ENCODE measurements at places on chromosomes 4 and X.

GRCh38 chr4:1031956-1032795 lies 20.8 kb downstream of the FGFRL1 start:
- DNase-seq = no peak

DNA sequence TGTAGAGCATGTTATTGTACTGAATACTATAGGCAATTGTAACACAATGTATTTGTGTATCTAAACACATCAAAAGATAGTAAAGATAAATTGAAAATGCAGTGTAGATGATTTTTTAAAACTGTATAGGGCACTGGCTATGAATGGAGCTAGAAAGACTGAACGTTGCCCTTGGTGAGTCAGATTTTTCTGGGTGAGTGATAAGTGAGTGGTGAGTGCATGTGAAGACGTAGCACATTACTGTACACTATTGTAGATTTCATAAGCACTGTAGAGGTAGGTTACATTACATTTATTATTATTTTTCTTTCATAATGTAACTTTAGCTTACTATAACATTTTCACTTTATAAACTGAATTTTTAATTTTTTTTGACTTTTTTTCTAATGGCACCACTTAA lies 1491.6 kb downstream of the TECRL start:
- no peak for DNase-seq

- no peak for DNase-seq
Measured at GRCh38 chrX:13652287-13652793, 601 bp upstream of the TCEANC start.

GRCh38 chrX:111365770-111366325 lies 46.1 kb downstream of the DCX start:
- DNase-seq = no peak

DNA sequence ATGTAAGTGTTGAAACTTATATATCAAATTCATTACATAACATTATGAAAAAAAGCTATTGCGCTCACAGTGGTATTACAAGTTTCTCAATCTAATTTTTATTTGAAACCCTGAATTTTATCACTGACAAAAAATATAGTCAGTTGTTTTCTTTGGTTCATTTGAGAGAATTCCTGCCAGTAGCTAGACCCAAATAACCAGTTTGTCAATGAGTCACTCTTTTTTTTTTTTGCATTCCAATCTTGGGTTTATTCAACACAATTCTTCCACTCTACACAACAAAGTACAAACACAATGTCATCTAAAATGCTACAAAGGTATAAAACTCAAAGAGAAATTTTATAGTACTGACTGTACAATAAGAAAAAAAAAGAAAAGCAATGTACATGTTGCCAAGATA lies 13.1 kb downstream of the HPF1 start:
- DNase-seq = no peak

DNA sequence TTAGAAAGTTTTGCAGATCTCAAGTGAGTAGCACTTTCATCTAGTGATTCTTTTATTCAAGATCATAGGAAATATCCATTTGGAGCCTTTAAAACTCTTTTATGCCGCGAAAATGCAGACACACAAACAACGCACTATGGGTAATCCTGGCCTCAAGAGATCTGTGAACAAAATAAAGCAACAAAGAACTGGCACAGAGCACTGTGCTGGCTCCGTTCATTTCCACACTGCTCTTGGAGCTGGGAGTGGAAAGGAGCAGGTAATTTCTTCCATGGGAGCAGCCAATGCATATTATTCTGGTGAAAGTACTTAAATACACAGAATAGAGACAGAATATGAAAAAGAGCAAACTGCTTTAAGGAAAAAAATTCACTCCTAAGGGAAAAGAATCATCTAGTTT lies 172.7 kb upstream of the FRG1 start:
- no peak for DNase-seq

DNA sequence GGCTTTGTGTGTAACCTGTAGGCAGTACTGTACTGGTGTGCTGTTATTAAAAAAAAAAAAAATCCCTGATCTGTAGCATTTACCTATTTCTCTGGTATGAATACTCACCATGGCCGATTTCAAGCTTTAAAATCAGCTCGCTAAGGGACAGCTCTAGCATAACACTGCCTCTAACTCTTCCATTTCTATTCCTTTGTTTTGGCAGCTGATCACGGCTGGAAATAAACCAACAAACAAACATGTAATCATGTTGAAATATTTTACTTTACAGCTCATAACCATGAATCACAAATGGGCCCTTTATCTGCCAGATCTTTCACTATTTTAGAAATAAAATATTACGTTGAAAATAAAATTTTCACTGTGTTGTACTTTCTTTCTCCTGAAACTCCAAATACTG lies 60.5 kb upstream of the IL15 start:
- no peak for DNase-seq

DNA sequence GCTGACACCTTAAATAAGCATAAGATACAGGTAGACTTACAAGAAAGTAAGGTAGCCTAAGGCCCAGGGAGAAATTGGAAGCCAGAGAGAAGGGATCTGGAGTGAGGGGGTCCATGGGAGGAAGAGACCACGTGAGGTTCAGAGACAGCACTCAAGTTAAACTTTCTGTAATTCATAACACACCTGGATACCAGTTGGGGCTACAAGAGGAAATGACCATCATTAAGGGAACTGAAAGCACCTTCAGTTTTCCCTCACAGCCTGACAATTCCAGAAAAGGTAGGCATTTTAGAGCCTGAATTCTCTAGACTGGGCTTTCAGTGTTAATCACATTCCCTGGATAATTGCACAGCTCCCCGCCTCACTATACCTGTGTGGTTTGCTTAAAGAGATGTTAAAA lies 355.5 kb downstream of the FBXW7 start:
- no peak for DNase-seq

DNA sequence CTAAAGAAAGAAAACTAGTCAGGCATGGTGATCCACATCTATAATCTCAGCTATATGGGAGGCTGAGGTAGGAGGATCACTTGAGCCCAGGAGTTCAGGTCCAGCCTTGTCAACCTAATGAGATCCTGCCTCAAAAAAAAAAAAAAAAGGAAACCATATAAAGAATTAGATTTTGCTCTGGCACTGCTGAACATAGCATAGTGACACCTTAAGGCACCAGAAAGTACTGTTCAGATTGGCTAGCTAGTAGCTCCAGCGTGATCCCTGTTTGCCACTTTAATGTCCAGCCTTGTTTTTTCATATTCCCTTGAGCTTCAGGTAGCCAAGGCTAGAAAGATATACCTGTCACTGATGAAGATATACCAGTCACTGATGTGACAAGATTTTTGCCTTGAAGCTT lies 34.1 kb downstream of the EXOC1 start:
- DNase-seq = no peak

GRCh38 chr4:73839715-73840114 lies 3.2 kb downstream of the CXCL6 start:
- no peak for DNase-seq

DNA sequence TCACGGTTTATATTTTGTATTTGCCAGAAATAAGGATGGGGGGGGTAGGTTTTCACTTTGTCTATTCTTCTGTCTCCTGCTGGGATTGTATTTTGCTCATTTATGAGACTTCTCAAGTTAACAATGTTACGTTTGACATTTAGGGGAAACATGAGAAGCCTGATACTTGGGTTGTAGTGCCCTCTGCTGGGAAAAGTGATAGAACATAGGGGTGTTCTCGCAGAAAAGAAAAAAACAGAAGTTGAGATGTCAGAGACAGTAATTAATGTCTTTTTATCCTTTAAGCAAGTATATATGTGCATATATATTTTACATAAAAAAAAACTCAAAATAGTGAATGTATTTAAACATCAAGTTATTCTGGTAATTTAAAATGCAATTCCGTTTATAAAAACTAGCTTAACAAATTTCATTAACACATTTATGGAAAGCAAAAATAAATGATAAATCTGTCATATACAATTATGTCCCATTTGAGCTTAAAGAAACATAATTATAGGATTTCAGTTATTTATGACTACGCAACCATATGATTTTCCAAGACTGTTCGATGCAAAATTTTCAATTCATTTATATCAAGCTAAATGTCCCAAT lies 46.0 kb upstream of the TMPRSS11F start:
- DNase-seq = no peak

DNA sequence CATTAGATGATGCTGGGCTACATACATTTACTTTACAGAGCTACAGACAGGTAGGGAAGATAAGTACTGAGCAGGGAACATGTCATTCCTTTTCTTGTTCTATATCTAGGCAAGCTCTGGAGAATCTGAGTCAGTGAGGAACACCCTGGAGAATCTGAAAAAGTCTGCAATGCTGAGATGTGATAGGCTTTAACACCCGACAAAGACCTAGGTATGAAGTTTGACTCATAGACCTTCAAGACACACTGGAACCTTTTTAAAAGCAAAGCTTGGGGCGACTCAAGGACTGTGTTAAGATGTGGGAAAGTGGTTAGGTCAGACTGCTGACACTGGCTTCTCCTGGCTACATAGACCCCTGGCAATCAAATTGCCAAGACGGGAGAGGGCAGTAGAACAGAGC lies 42.8 kb downstream of the OSTC start:
- no peak for DNase-seq

GRCh38 chrX:14032406-14032805 lies 2.7 kb upstream of the GEMIN8 start:
- peak; percentile 20 for DNase-seq

DNA sequence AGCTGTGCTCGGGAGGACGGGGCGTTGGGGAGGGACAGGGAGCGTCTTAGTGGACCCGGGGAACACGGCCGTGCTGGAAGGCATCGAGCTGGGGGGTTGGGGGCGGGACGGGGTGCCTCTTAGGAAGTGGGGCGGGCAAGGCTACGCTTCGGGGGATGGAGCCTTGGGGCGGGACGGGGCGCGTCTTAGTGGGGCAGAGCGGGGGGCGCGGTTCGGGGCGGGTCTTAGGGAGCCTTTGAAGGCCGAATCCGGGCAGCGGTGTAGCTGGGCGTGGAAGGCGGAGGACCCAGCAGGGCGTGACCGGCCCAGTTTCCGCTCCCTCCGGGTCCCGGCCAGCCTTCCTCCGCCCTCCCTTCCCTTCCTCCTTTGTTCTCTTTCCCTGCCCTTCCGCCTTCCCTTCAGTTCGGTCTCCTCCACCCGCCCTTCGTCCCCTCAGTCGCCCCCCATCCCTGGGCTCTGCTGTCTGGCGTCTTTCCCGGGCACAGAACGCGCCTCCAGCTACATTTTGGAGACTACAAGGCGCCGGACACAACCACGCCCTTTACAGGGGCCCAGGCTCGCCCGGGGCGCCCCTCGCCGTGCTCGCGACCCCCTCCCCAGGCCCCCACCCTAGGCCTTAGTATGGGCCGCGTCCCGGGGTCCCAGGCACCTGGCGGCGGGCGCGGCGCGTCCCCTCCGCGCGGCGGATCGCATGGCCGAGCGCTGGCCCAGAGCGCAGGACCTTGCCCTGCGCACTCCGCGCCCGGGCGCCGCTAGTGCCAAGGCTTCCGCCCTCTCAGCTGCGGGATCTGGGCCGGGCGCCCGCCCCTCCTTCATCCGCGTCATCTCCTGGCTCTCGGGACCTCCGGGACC lies at the start of gene ARSD:
TSS of gene ARSD (minus strand) at position 757 of the 852 bp plus-strand sequence. CDS start at position 693, 64 bp downstream.
- peak; percentile 31 for DNase-seq

DNA sequence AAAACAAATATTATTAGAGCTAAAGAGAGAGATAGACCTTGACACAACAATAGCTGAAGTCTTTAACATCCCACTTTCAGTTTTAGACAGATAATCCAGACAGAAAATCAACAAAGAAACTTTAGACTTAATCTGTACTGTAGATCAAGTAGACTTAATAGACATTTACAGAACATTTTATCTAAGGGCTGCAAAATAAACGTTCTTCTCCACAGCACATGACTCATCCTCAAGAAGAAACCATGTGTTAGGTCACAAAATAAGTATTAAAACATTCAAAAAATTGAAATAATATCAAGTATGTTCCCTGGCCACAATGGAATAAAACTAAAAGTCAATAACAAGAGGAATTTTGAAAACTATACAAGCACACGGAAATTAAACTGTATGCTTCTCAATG lies 1510.3 kb upstream of the PCDH10 start:
- no peak for DNase-seq

DNA sequence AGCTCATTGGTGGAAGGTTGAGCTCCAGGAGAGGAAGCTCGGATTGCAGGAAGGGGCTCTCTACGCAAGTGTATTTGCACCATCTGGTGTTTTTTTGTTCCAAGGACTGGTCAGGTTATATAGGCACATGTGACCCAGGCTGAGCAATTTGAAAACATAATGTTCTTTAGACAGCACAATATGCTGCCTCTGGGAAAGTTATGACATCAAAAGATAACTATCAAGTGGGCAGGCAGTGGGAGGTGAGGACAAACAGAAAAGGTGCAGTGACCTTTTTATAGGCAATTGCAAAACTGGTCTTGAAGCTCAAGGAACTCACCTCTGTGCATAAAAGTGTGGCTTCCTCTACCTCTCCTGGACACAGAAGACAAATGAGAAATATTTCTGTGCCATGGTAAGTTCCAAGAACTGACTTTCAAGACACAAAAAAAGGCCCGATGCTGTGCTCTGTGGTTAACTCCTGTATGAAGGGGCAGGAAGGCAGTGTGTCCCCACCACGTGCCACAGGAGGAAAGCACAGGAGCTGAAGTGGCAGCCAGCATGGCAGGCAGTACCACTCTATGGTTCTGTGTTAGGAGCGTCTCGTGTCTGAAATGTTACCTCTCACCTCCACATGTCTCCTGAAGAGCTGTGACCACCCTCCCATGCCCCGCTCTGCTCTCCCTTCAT lies 128.6 kb downstream of the SHROOM3 start:
- no peak for DNase-seq

GRCh38 chr4:147828331-147828905 lies 96.5 kb downstream of the ARHGAP10 start:
- no peak for DNase-seq

DNA sequence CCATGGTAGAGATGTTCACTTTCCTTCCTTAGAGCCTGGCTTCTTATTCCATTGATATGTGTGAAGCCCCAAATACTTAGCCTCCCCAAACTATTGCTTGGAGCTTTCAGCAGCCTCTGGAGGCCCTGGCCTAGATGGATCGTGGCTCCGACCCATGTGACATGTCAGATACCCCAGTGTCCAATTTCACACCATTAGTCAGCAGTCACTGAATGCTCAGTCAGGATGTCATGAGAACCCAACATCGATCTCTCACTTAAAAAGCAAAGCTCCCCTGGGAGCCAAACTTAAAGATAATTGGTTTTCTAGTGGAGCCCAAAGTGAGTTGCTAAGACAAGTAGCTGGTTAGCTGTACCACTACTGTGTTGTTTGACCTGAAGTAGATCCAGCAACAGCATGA lies 41.6 kb upstream of the IGSF1 start:
- DNase-seq = no peak

DNA sequence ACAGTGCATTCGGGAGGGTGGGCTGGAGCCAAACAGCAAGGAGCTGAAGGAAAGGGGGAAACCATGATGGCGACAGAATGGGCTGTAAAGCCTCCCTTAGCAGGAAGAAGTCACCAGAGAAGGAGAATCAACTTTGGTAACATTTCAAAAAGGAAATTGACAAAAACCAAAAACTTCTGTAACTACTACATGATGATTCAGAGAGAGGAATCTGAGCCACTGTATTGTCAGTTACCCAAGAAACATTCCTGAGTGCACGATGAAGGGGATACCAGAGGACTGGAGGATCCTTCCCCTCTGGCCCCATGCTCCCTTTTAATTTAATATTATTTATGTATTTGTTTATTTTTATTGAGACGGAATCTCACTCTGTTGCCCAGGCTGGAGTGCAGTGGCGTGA lies 26.3 kb downstream of the PDHA1 start:
- DNase-seq = no peak

GRCh38 chrX:37644381-37645305 lies 40.9 kb upstream of the XK start:
- DNase-seq = no peak

GRCh38 chrX:17803449-17803848 lies 57.6 kb downstream of the RAI2 start:
- no peak for DNase-seq

All from C1 segment of cervical spinal cord (tissue), 14 donors.